NCI-H187 treated with DMSO at 0.1 percent for 48 hours (cell line): ENCODE measurements at places on chromosomes 16 and 17.

DNA sequence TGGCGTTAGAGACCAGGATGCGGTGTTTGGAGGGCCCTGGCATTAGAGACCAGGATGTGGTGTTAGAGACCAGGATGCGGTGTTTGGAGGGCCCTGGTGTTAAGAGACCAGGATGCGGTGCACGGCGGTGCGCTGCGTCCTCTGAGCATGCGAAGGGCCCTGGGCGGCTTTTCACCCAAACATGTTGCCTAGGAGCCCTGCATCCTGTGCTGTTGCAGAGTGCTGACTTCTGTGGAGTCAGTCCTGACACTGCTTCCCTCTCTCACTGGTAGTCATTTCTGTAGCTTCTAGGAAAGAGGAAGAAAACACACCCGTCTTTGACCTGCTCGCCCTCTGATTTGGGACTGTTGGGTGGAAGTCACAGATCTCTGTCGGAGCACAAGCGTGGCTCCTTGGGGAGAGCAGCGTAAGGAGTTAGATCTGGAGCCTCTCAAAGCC is 141.2 kb downstream of the LAT start:
- DNase-seq = no peak

DNA sequence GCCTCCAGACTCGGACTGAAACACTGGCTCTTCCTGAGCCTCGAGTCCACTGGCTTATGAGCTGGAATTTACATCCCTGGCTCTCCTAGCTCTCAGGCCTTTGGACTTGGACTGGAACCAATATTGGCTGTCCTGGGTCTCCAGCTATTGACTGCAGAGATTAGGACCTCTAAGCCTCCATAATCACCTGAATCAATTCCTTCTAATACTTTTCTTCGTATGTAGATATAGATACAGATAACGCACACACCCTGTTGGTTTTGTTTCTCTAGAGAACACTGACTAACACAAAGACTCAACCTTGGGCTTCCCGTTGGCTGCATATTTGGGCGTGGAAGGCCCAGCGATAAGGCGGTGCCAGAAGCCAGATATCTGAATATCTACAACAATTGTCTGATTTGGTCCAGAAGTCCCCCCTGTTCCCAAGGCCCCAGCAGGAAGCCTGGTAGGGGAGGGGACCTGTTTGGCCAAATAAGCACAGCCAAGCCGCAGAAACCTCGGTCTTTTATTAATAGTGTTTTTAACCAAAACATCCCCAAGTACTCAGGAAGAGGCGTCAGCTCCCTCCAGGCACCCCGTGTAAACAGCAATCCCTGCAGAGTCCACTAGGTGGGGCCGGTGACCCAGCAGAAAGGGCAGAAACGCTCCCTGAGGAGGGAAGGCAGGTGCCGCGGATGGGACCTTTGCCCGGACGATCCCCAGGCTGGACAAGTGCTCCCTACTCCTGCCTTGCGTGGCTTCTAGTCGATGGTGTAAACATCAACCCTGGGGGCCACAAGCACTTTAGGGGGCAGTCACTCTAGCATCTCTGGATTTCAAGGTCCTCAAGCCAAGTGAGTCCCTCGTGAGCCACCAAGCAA is 57.0 kb downstream of the ABR start:
- DNase-seq = no peak

- no peak for DNase-seq
Observed at GRCh38 chr17:47918006-47918405, 22.0 kb downstream of the SP2 start.

- DNase-seq = no peak
Observed at GRCh38 chr17:66549311-66549704, 246.9 kb downstream of the PRKCA start.

DNA sequence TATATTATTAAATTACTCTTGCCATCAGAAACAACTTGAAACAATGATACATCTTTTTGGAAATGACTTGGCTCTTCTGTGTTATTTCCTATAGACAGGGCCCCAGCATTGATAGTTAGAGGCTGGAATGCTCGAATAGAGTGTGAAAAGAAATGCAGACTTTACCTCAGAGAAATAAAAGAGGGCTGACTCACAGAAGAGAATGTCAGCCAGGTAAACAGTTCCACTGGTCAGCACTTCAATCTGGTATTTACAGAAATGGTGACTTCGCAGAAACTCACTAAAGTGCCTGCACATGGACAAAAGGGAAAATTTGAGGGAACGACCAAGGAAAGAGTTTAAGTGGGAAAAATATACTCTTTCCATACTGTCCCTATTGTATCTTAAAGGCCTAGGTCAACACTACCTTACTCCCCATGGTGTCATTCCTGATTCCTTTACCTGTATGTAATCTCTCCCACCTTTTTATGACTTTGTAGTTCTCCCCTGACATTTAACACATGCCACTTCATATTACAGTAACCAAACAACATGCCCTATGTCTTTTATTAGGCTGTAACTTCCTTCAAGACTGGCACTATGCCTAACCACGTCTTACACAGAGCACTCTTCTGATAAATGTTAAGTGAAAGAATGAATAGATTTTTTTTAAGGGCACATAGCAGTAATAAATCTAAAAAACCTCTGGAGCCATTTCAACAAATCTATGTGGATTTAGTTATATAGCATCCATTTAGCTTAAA is 36.7 kb downstream of the AKAP10 start:
- DNase-seq = no peak

- no peak for DNase-seq
Observed at GRCh38 chr17:75473246-75473645, 16.8 kb downstream of the TMEM94 start.

DNA sequence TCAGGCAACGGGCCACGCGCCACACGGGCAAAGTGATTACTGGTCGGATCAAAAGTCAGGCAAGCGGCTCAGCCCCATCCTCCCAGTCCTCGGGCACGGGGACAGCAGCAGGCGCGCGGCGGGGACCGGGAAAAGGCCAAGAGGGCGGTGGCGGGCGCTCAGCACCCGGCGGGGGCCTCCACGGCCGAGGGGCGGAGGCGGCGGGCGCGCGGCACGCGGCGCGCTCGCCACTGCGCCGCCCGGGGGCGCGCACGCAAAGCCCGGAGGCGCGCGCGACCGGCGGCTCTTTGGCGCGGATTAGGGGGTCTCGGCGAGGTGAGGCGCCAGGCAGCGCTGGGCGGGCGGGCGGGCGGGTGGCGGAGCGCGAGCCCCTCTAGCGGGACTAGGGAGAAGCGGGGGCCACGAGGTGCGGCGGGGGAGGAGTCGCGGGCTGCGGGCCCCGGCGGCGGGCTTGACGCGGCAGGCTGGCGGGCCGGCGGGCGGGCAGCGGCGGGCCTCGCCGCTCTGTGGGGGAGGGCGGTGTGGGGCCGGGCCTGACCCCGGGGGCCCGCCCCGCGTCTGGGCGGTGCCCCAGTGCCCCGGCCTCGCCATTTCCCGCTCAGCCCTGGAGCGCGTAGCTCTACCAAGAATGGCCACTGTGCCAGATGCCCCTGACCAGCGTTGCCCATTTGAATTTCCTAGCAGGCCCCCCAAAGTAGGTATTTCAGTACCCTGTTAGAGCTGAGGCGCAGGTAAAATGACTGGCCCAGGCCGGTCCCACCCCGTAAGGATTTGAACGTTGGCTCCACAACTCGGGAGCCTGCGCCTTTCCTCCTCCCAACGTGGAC is at the start of the genes ACACA and TADA2A:
Gene ACACA (minus strand): TSS at position 202 of the 827 bp plus-strand sequence. CDS start 537 bp downstream, outside the sequence.
Gene TADA2A (plus strand): TSS at position 252 of the 827 bp plus-strand sequence. CDS start 4,480 bp downstream, outside the sequence.
- DNase-seq = no peak

DNA sequence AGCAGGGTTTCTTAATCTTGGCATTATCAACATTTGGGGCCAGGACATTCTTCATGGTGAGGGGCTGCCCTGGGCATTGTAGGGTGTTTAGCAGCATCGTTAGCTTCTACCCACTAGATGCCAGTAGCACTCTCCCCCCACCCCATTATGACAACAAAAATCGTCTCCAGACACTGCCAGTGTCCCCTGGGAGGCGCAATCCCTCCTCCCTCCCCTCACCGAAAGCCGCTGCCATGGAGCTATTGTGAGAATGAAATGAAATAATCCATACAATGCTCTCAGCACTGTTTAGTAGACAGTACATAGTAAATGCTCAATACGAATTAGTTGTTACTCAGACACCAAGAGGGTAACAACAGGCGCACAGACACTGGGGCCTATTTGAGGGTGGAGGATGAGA is 502.9 kb downstream of the NPIPA7 start:
- DNase-seq = no peak

GRCh38 chr17:43578699-43579565 is 32.8 kb upstream of the ETV4 start:
- DNase-seq = no peak

- DNase-seq = no peak
Observed at GRCh38 chr16:84292011-84292410, 2.7 kb upstream of the WFDC1 start.

DNA sequence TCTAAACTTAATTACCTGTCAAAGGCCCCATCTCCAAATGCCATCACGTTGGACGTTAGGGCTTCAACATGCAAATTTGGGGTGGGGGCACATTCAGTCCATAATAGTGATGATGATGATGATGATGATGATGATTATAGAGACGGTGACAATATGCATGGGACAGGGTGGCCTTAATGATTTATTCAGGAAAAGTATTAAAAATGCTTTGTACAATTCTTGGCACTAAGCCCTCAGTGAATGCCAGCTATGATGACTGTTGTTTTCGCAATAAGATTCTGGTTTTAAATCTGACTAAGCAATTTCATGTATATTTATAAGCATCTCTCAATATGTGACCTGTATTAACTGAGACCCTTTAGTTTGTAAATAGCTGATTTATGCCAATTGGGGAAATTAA is 106.3 kb downstream of the C16orf95 start:
- DNase-seq = no peak

DNA sequence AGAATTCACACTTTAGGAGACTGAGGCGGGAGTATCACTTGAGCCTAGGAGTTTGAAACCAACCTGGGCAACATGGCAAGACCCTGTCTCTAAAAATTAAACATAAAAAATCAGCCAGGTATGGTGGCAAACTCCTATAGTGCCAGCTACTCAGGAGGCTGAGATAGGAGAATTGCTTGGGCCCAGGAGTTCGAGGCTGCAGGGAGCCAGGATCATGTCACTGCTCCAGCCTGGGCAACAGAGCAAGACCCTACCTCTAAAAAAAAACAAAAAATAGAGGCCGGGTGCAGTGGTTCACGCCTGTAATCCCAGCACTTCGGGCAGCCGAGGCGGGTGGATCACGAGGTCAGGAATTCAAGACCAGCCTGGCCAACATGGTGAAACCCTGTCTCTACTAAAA is 8.9 kb upstream of the GPT2 start:
- DNase-seq = no peak

- no peak for DNase-seq
Observed at GRCh38 chr16:11121914-11122692, 133.9 kb downstream of the SOCS1 start.

GRCh38 chr16:89216315-89217137 is 977 bp upstream of the ZNF778 start:
- no peak for DNase-seq

DNA sequence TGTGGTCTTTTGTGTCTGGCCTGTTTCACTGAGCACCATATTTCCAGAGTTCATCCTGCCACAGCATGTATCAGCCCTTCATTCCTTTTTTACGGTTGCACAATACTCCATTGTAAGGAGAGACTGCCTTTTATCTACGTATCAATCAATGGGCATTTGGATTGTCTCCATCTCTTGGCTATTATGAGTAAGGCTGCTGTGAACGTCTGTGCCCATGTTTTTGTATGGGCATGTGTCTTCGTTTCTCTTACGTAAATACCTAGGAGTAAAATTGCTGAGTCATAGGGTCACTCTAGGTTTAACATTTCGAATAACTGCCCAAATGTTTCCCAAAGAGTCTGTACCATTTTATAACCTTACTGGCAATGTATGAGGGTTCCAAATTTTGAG is 202.8 kb upstream of the FOXF1 start:
- no peak for DNase-seq

DNA sequence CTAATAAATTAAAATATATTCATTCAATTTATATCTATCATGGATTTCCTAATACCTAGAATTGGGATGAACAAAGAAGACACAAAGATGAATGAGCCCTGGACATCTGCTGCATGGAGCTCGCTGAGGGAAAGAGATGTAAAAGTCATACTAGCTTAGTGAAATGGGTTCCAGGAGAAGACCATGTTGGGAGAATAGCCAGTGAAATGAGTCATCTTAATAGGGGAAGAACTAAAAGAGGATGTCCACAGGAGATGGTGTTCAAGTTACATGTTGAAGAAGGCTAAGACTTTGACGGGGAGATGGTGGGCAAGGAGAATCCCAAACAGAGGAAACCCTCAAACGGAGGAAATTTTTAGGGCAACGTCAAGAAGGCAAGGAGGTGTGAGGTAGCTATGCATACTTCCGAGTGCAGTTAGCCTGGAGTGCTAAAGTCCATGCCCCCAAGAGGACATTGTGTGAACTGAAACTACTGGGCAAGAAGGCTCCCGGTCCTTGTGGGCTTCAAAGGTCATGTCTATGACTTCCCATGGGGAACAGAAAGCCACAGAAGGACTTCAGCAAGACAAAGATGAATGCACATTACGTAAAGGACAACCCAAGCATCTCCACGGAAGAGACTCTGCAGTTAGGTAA is 220.5 kb upstream of the CDH11 start:
- no peak for DNase-seq

GRCh38 chr17:73155410-73156165 is 9.2 kb upstream of the SSTR2 start:
- no peak for DNase-seq
